ENCODE measurements at places on chromosomes 7 and 10.

DNA sequence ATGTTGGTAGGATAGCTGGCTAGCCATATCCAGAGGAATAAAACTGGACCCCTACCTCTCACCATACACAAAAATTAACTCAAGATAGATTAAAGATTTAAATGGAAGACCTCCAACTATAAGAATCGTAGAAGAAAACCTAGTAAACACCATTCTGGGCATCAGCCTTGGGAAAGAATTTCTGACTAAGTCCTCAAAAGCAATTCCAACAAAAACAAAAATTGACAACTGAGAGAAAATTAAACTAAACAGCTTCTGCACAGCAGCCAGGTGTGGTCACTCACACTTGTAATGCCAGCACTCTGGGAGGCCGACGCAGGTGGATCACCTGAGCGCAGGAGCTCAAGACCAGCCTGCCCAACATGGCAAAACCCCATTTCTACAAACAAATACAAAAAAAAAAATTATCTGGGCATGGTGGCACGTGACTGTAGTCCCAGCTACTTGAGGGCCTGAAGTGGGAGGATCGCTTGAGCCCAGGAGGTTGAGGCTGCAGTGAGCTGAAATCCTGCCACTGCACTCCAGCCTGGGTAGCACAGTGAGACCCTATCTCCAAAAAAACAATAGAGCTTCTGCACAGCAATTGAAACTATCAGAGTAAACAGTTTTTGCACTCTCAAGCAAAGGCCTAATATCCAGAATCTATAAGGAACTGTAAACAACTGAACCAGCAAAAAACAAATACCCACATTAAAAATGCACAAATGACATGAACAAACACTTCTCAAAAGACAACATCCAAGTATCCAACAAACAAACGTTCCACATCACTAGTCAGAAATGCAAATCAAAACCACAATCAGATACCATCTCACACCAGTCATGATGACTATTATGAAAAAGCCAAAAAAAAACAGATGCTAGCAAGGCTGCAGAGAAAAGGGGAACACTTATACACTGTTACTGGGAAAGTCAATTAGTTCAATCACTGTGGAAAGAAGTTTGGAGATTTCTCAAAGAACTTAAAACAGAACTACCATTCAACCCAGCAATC is 4.8 kb downstream of the CRPPA start:
- peak; percentile 60 for DNase-seq

DNA sequence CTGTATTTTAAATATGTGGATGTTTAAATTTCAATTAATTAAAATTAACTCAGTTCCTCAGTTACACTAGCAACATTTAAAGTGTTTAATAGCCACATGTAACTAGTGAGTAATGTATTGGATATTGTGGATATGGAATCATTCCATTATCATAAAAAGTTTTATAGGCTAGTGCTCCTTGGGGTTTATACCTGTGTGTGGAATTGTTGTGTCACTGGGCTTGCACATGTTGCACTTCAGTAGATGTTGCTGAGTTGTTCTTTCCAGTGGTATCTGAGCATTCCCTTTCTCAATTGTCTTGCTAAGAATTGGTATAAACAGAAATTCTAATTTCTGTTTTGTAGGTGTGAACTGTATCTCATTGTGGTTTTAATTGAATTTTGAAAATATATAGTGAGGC is 113.0 kb downstream of the ADK start:
- no peak for DNase-seq

- DNase-seq: no peak
Observed at GRCh38 chr10:42896735-42897134, 114.1 kb downstream of the BMS1 start.

DNA sequence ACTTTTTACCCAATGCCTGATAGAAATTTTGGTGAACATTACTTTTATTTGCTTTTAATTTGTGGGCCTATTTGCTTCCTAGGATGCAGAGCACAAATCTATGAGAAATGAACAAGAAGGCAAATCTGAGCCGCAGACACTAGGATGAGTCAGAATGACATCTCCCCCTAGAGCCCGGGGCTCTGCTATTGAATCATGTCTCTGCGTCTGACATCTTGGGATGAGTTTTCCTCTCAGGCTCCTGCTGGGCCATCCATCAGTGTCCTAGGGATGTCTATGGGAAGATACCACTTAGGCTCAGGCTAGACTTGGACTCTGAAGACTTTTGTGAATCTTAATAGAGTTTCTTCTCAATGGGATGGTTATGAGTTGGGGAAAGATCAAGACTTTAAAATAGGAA is 157.3 kb upstream of the MTPN start:
- DNase-seq: peak; percentile 88

GRCh38 chr7:90864088-90864487 is 268.0 kb downstream of the CDK14 start:
- DNase-seq: no peak

- DNase-seq: no peak
Observed at GRCh38 chr7:157017603-157018327, 7.3 kb upstream of the MNX1 start.

- DNase-seq: no peak
Observed at GRCh38 chr10:75083972-75084833, 27.3 kb upstream of the SAMD8 start.

DNA sequence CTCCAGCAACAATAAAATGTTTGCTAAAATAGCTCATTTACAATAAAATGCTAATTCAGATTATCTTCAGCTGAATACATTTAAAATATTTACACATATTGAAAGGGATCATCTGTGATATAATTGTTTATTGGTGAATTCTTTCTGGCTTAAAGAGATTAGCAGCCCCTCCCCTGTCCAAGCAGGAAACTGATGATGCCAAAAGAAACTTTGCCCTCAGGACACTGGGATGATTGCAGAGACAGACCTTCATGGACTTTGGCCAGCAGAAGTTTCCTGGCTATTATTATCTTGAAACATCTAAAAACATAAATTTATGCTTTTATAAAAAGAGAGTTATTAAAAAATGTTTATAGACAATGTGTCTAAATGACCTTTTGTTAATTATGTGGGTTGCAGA is 764.9 kb upstream of the MBL2 start:
- no peak for DNase-seq

- DNase-seq: no peak
Observed at GRCh38 chr10:501596-501995, 187.9 kb downstream of the DIP2C start.

GRCh38 chr7:101365956-101366355 is 3.3 kb downstream of the COL26A1 start:
- no peak for DNase-seq

GRCh38 chr10:124547647-124548168 is 86.1 kb downstream of the LHPP start:
- DNase-seq: no peak

- no peak for DNase-seq
Observed at GRCh38 chr7:130024390-130024789, 26.8 kb downstream of the ZC3HC1 start.

DNA sequence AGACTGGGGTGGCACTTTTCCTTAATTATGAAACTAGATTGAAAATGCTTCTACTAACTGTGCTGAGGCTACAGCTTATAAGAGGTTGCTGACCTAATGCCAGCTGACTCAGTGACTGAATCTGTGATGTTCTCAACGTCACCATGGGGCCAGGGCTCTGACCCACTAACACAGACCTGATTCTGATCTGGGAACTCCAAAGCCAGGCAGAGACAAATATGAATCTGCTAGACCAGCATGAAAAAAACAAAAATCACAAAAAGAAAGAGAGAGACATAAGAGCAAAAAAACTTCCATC is 16.1 kb downstream of the USP6NL start:
- no peak for DNase-seq

GRCh38 chr10:44387853-44388251 is 3.0 kb upstream of the CXCL12 start:
- no peak for DNase-seq

GRCh38 chr7:10579561-10579960 is 394.1 kb upstream of the PHF14 start:
- DNase-seq: no peak

GRCh38 chr7:22586101-22586785 is 86.3 kb upstream of the STEAP1B start:
- DNase-seq: no peak

GRCh38 chr7:145732521-145732920 is 384.1 kb upstream of the CNTNAP2 start:
- no peak for DNase-seq
